ENCODE measurements at places on chromosomes 2 and 18.
A peak's percentile ranks its signal among the peaks of the same experiment; 100 is the strongest.

DNA sequence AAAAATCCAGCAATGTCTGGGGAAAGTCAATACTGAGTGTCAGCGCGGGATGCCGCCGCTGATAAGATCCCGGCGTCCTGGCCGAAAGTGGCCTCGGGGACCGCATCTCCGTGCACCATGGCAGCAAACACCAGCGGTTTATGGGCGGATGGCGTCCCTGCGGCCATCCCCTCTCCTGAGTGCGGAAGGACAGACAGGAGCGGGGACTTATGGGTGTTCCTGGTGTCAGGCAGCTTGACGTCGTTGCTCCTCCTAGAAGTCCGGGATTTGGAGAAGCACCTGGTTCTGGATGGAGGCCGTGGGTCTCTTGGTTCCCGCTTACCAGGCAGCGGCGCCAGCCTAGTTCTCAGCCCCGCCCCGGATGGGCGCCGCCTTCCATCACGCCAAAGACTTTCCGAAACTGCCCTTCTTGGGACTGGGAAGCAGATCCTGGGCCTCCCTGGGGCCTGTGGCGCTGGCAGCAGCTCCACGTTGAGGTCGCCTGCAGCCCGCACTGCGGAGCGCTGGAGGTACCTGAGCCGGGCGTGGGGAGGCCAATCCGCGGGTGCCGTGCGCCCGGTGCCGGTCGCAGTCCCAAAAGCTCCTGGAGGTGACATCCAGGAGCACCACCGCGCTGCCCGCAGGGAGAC lies 119.1 kb downstream of the CCDC74A start:
- no peak for DNase-seq

- DNase-seq, result no peak
Measured at GRCh38 chr2:88669482-88670214, 21.8 kb upstream of the RPIA start.

GRCh38 chr2:170578606-170579005 lies 136.5 kb upstream of the SP5 start:
- no peak for DNase-seq

GRCh38 chr2:232361646-232362045 lies 16.9 kb upstream of the ALPP start:
- no peak for DNase-seq

DNA sequence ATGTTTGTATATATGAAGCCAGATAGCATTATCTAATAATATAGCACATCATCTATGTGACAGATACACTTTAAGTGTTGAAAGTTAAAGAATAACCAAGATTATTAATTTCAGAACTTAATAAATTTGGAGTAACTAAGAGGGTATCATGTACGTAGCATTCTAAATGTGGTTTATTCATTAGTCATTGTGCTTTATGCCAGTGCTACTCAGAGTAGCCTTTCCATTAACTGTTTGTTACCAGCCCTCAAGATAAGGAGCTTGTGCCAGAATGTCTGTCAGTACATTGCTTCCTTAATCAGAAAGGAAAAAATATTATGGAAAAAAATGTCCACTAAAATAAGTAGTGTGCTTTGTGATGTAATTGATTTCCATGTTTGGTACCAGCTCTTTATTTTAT lies 94.9 kb upstream of the TWSG1 start:
- no peak for DNase-seq

DNA sequence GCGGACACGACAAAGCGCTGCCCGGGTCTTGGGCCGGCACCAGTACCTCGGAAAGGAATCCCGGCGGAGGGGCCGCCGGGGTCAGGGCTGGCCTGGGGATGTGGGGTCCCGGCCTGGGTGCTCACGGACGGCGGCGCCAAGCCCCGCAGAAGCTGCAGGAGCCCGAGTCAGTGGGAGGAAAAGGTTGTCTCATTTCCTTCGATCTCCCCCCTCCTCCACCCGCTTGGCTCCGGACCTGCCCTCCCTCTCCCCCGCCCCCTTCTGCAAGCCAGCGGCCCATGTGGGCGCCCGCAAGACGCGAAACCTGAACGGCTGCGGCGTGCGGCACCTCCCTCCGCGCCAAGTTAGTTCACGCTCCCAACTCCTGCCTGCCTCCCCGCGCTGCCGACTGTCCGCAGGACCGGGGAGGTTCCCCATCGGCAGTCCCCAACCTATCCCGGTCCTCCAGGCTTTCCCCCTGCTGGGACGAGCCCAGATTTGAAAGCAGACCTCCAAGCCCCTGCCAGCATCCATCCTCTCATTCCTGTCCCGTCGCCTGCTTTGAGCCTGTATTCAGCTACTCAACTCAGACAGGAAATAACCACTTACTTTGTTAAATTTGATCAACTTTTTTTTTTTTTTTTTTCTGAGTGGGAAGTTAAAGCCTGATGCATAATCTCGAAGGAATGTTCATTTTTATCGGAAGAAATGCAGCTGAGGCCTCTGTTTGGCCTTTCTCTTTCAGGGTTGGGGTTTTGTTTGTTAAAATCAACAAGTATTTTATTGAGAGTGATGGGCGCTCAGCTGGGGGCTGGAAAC lies at the start of gene EVA1A:
Gene EVA1A, minus strand, starts transcription at position 172 of the 798 bp plus-strand sequence. CDS start 42,799 bp downstream, outside the sequence.
- DNase-seq, result no peak

DNA sequence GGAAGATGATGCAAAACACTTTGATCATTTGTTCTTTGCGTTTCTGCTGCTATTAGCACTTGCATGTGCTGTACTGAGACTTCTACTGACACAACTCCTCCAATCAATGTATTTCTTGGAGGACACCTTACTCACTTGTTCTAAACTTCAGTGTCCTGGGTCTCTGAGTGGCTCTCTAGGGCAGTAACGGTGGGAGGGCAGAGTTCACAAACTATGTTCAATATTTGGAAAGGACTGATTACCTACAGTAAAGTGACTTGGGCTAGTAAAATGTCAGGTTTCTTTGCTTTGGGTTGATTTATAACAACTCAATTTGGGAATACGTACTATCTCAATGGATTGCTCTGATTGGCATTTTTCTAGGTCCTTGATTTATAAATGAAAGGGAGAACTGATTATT lies 49.3 kb upstream of the PAX8 start:
- no peak for DNase-seq

GRCh38 chr2:126802774-126803433 lies 95.8 kb upstream of the TEX51 start:
- DNase-seq, result no peak

DNA sequence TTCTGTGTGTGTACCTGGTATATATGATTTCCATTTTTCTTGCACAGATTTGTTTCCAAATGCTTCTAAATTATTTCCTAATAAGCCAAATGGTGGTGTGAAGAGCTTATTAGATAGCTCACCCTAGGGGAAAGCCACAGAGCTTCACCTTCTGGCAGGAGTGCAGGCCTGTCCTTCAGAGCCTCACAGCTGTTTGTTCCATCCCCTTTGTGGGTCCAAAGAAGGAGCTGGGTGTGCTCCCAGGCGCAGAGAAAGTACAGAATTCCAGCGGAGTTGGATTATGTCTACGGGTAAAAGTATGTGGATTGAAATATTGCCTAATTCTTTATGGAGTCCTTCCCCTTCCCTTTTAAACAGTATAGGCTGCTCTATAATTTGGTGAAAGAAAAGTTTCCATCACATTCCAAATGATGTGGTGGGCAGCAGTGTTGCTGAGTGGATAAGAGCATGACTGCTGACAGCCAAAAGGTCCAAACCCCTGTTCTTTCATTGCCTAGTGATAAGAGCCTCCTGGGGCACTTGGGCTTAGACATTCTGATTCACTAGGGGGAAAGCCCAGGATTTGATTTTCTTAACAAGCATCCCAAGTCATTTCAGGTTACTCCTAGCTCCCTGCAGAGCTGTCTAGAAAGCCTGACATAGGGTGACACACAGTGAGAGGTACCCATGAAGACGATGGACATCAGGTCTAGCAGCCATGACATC lies 86.6 kb downstream of the WDSUB1 start:
- no peak for DNase-seq

DNA sequence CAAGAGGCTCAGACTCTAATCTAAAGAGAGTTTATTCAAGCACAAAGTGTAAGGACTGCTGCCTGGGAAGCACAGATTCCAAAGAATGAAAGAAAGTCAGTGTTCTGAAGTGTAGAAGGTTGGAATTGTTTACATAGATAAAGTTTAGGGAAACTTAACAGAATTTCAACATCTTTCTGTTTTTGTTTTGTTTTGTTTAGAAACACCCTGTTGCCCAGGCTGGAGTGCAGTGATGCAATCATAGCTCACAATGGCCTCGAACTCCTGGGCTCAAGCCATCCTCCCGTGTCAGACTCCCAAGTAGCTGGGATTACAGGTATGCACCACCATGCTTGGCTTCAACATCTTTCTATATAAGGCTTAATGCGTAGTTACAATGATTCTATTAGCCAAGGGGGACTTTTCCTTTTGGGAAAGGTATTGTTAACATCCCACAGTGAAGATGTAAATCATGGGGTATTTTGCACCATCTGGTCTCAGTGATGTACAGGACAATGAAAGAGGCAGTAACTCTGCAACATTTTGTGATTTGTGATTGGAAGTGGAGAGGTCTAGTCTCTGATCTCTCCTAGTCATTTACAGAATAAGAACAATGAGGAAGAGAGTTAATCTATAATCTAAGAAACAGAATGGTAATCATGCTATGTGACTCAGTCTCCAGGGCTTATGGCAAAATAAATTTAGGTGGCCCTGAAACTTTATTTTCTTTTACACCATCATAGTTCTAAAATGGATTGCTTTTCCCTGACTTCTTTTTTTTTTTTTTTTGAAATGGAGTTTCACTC lies 45.6 kb upstream of the MSH6 start:
- no peak for DNase-seq

GRCh38 chr2:236833501-236834073 lies 252.1 kb upstream of the COPS8 start:
- DNase-seq, result no peak

DNA sequence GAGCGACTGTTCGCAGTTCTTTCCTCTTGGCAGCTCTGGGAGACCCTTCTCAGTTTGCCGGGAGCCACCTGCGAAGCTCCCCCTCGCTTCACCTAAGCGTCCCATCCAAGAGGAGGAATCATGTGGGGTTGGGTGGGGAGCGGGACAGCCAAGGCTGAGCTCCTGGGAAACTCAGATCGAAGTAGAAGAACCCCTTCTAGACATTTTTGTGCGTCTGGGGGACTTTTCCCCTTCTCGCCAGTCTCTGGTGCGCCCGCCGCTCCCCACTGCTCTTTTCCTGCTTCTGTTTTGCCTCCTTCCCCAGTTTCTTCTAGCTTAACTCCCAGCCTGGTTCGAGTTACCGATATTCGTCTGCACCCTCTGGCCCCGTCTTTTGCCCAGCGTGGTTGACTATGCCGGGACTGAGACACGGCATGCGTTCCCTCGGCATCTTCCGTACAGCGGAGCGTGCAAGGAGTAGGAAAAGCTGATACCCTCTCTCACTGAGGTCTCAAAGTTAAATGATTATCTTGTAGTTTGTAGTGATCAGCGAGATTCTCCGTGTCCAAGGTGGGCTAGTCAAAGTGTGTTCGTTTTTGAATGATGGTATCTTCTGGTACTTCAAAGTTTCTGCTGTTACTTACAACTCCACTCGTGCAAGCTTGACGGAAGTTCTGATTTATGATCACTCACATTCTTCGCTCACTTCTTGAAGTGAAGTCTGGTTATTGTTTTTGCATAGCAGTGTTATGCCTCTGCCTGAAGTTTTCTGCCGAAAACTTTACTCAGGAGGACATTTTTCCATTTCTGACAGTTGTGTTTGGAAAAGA lies 664 bp downstream of the CAMKMT start:
- DNase-seq, result peak; percentile 16

DNA sequence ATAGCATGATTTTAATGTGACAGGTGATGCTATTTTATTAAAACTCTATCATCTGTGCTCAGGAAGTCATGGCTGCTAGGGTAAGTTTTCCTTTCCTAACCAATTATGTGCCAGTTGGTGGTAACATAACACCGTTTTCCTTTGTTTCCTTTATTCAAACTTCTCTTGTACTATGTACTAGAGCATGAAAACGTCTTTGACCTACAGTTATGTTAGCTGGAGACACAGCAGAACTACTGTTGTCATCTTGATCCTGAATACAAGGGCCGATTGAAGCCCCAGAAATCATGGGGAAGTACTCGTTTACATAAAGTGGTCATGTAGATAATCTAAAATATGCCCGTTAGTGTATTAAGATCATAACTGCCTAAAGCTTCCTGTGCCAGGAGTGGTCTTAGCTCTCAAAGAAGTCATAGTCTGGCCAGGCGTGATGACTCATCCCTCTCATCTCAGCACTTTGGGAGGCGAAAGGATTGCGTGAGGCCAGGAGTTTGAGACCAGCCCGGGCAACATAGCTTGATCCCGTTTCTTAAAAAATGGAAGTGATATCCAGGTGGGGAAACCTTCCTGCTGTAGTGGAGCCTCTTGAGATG lies 20.5 kb downstream of the NEDD4L start:
- no peak for DNase-seq

DNA sequence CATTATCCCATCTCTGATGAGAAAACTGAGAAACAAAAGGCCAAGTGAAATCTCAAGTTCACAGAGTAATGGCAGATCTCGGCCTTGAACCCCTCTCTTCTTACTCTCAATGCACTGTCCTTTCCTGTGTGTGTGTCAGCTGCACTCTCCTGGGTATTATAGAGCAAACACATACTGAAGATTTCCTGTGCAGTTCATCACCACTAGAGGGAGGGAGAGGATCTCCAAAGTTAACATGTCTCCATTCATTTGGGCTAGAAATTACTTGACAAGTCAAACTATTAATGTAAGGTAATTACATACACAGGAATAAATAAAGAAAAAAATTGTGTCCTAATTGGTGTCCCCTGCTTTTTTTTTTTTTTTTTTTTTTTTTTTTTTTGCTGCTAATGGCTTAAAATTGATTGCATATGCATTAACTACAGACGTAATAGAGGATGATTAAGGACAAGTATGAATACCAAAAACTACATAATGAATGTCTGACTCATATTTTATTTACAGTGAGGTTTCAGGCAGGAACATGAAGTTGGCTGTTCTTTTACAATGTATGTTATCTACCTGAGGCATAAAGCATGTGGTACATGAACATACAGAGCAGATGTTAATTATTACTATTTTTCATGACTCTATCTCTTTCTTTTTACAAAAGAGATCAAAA lies 269.2 kb downstream of the NYAP2 start:
- no peak for DNase-seq

GRCh38 chr18:49898421-49898820 lies 85.1 kb upstream of the ACAA2 start:
- DNase-seq, result peak; percentile 10

GRCh38 chr2:7502336-7502735 lies 585.1 kb downstream of the RNF144A start:
- no peak for DNase-seq

DNA sequence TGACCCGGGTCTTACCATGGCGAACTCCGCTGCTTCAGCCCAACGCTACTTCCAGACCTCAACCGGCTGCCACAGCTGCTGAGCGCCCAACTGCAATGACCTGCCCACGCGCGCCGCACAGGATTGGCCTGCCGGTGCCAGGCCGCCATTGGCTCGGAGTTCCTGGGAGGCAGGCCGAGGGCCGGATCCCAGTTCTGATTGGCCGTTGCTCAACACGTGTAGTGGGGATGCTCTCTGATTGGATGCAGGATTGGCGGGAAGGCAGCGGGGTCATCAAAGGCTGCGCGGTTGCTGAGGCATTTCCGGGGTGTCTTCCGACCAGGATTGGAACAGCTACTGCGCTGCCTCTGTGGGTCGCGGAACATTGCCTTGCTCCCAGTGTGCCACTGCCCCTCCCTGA lies at the start of gene TUBA3E:
Gene TUBA3E, minus strand, starts transcription at position 97 of the 400 bp plus-strand sequence. Its CDS starts 79 bp downstream, at position 18.
- DNase-seq, result no peak

Measured in activated CD4-positive, CD25-positive, alpha-beta regulatory T cell treated with anti-CD3 and anti-CD28 coated beads, Interleukin-2, amount 50 U/mL, for 16 hours (primary cell).